ENCODE measurements at places on chromosomes 5 and 9.
A peak's percentile ranks its signal among the peaks of the same experiment; 100 is the strongest.

DNA sequence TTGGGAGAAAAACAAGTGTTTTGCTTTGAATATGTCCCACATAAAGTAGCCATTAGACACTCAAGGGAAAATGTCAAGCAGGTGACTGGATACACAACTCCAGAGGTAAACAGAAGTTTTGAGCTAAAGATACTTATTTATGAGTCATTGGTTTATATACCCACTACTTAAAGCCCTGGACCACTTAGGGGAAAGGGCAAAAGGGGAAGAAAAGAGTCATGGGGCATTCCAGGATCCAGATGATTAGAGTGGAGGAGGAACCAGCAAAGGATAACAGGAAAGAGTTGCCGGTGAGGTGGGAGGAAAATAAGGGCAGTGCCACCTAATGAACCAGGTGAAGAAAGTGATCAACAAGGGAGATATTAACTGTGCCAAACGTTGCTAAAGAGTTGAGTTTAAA lies 254.2 kb upstream of the NR4A3 start:
- no peak for DNase-seq

GRCh38 chr5:96733771-96734500 lies 71.8 kb downstream of the CAST start:
- DNase-seq, result no peak

GRCh38 chr9:12643686-12644085 lies 49.5 kb upstream of the TYRP1 start:
- DNase-seq, result no peak

DNA sequence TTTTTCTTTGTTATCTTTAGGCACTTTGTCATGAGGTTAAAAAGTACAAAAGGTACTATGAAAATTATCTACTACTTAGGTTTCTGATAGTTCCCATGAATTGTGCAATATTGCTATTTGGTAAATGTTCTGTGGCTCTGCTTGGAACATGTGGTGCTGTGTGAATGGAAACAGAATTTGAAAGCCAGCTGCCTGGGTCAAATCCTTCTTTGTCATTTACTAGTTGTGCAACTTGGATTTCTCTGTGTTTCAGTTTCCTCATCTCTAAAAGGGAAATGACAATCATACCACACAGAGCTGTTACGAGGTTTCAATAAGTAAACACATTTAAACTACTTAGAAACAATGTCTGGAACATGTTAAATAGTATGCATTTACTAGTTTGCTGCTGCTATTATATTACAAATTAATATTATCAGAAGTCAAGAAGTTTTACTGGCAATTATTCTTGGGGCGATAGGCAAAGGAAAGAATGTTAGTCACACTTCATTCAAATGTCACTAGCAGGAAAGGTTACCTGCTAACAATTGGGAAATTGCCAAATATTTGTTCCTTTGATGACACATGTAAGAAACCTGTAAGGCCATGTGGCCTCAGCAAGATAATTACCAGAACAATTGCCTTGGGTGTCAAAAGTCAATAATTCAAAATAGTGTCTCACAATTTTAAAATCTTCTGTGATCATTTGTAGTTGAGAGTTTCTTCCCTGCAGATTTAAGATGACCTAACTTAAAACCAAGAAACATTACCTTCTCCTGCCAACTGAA lies 184.8 kb downstream of the KIAA0825 start:
- no peak for DNase-seq

DNA sequence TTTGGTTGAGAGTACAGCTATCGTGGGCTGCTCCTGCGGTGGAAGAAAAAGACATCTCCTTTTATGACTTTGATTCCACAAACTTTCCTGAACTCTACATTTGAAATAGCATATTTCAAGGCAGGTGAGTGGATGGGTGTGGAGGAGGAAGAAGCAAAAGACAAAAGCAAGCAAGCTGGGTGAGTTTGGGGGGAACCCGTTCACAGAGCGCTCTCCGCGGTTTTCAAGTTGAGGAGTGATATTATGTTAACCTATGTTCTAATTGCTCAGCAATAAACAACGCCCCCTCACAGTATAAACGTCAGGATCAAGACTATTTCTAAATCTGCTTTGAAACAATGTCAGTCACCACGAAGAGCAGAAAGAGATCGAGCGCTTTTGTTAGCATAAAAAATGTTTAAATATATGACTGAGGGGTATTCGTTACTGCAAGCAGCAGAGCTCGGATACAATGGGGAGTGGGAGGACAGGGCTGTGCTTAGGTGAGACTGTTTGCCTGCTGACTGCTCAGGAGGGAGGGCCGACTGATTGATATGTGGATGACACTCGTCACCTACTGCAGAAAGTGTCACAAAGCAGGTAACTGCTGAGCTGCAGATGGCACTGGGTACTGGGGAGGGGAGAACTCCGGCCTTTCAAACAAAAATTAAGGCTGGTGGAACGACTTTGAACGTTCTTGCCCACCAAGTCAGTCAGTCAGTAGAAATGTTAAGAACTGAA lies 236.5 kb downstream of the DRD1 start:
- no peak for DNase-seq

DNA sequence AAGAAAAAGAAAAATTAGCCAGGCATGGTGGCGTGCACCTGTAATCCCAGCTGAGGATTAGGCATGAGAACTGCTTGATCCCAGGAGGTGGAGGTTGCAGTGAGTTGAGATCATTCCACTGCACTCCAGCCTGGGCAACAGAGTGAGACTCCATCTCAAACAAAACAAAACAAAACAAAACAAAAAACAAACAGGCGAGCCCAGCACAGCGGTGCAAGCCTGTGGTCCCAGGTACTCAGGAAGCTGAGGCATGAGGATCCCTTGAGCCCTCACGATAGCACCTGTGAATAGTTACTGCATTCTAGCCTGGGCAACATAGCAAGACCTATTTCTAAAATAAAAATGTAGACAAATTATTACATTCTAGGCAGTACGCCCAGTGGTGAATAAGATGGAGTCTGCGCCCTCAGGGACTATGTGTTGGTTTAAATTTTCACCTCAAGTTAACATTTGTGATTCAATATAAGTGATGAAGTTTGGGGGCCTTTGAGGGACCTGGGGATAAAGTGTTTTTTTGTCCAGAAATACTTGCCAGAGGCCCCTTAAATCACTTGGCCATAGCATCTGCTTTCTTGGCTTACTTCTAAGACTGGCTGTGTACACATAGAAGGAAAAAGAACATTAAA lies 3.4 kb upstream of the GAPVD1 start:
- DNase-seq, result no peak

GRCh38 chr5:45437752-45438151 lies 258.4 kb downstream of the HCN1 start:
- no peak for DNase-seq

- DNase-seq, result no peak
Observed at GRCh38 chr5:139877129-139877597, 81.6 kb downstream of the PSD2 start.

DNA sequence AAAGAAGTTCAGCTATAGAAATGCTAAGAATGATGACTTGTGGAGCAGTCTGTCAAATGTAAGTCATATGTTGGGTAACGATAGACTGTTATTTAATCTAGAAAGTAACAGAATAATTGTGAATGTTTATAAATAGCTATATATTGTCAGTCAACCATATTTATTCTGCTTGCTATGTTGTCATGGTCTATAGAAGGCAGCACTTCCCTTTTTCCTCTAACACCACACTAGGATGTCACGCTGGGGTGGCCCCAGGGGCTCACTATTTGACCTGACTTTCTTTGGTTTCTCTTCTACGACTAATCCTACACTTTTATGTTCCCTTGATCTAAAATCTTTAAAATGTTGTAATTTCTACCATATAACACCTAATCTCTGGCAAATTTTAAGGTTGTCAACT lies 20.5 kb downstream of the ERAP2 start:
- DNase-seq, result peak; percentile 52

GRCh38 chr9:73536403-73536802 lies 384.7 kb downstream of the ANXA1 start:
- DNase-seq, result no peak

DNA sequence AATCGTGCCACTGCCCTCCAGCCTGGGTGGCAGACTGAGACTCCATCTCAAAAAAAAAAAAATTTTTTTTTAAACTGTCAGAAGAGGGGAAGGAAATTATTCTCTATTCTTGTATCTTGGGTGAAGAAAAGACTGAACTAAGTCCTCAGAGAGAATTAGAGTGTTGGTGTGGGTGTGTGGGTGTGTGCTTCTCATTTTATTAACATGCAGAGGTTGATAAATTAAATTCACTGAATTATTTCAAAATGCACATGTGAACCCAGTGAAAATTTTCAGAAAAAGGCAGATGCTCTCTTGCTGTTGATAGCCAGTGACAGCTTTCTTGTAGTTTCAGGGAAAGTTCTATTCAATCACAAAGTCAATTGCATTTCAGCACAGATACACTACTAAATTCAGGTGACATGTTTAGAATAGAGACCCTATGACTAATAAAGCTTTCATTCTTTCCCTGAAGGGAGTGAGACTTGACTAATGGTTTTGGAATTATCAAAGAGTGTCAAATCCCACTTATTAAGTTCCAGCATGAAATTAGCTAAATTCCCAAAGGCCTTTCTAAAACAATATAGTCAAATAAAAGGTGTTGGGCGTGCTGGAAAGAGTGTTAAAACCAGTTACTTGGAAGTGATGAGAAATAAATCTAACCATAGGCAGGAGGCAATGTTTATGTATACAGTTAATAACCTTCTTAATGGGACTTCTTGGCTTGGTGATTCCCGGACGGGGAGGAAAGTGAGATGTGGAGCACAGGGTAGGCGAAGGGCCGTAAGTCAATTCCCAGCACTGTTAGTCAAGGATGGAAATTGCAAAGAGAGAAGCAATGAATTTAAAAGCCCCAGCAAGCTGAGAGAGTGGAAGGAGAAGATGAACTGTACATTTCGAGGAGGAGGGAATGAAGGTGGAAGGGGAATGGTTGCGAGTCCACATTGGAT lies 103.2 kb upstream of the SPATA31D4 start:
- DNase-seq, result no peak

GRCh38 chr5:305050-305449 lies 16.5 kb upstream of the AHRR start:
- no peak for DNase-seq

DNA sequence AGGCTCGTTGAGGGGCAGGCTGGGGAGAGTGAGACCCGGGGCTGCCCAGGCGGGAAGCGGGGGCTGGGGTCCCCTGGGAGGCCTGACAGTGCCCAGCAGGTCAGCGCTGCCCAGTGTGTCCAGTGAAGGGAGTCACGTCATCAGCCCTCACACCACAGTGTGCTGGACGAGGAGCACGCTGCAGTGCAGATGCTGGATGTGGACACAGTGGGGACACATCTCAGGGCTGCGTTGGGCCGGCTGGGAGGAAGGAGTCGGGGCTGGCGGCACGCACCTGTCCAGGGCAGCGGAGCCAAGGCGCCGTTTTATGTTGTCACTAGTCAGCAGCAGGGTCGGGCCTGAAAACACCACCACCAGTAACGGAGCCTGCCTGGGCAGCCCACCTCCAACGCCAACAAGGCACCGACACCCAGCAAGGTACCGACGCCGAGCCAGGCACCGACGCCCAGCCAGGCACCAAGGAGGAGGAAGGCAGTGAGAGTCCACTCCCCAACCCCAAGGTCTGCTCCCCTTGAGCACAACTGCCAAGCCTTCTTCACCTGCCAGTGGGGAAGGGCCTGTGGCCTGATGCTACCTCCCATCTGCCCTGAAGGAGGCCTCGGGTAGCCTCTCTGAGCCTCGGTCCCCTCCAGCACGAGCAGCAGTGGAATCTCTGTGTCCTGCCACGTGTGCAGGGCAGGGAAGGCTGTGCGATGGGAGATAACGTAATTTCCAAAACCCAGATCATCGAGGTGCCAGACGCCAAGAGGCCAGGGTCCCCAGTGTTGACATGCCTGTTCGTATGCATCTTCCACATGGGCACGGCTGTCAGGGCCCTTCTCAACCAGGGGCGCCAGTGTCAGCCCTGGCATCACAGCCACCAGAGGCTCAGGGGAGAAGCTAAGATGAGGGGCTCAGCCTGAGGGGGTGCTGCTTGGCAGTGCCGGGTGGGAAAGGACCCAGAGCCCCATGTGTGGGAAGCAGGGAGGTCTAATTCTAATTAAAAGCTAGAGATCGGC lies 21.9 kb upstream of the NSMF start:
- DNase-seq, result no peak

DNA sequence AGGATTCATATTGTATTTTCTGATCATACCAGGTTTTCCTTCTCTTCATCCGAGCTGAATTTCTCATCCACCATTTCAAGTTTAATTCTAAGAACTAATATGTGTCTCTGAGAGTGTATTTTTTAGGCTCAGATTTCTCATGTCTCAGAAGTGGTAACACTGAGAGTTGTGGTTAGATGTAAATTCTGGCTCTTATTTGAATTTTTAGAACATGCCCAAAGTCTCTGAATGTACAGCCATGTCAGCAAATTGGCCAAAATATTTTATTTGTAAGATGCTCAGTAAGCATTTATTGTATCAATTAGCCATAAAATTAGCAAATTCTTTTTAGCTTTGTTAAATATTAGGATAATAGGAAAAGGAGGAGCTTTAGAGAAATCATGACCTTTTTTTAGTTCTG lies 16.6 kb downstream of the SV2C start:
- DNase-seq, result no peak

DNA sequence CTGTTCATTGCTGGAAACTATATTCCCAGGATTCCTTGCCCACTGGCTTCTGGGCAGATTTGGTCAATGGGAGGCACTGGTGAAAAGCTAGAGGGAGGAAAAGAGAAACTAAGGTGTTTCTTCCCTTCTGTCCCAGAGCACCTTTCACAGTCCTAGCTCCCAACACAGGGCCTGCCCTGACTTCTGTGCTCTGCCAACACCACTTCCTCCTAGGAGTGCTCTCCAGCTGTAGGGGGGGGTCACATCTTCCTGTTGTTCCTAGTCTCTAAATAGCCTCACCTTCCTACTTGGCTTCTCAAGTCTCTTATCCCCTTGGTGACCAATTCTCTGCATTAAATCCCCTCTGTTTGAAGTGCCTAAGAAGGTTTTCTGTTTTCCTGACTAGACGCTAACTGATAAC lies 115.4 kb downstream of the ADRB2 start:
- DNase-seq, result no peak

DNA sequence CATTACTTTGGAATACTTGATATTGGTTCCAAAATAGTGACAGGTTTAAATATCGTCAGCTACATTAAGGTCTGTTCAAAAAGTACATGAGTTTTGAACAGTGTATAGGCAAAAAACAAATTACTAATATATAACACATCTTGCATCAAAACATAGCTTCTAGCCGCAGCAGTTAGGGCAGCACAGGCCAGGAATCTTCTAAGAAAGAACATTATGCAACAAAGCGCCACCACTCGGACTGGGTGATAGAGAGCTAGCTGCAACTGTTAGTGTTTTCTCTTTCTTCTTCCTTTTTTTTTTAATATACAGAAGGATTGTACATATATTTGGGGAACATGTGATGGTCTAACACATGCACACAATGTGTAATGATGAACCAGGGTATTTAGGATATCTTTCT lies 504.5 kb downstream of the NR2F1-AS1 start:
- DNase-seq, result no peak

DNA sequence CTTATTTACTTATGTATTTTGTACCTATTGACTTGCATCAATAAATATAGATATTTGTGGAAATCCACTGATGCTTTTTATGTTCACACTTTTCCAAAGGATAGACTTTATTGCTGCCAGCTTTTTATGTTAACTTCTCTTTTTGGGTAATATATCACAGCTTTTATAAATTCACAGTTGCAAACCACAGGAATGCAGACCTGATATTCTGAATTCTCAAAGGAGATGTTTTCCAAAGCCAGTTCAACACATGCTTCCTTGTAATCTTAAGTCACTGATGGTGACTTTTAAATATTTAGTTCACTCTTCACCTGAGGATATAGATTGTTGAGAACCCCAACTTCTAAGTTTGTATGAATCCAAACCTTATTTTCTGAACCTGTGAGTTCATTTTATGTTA lies 223.4 kb upstream of the PRR16 start:
- no peak for DNase-seq

- DNase-seq, result no peak
Observed at GRCh38 chr9:113645978-113646253, 182.4 kb downstream of the RGS3 start.

Data from GM13976 (cell line).